ENCODE measurements at places on chromosomes 16 and 17.

- no peak for DNase-seq
These were observed 33.8 kb downstream of the MPRIP start for GRCh38 chr17:17076066-17076465.

- no peak for DNase-seq
These were observed 223.5 kb upstream of the CACNG5 start for GRCh38 chr17:66611397-66611796.

DNA sequence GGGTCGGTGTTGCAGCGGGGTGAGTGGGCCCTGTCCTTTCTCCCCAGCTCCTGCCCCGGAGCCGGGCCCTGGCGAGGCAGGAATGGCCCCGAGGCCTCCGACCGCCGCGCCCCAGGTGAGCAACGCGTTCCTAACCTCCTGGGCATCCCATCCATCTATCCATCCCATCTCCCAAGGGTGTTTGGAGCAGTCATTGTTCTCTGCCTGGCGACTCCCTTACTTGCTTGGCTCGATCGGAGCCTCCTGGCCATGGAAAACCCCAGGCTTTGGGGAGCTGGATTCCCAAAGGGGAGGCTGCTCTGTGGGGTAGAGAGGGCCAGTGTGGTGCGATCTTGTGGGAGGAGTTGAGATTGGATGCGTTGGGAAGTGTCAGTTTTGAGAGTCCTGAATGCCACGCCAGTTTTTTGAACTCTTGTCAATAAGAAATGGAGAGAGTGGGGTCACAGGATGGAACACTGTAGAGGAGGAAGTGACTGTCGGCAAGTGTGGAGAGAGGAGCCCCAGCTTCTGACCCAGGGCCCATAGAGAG is 684 bp downstream of the ZFP90 start:
- no peak for DNase-seq

DNA sequence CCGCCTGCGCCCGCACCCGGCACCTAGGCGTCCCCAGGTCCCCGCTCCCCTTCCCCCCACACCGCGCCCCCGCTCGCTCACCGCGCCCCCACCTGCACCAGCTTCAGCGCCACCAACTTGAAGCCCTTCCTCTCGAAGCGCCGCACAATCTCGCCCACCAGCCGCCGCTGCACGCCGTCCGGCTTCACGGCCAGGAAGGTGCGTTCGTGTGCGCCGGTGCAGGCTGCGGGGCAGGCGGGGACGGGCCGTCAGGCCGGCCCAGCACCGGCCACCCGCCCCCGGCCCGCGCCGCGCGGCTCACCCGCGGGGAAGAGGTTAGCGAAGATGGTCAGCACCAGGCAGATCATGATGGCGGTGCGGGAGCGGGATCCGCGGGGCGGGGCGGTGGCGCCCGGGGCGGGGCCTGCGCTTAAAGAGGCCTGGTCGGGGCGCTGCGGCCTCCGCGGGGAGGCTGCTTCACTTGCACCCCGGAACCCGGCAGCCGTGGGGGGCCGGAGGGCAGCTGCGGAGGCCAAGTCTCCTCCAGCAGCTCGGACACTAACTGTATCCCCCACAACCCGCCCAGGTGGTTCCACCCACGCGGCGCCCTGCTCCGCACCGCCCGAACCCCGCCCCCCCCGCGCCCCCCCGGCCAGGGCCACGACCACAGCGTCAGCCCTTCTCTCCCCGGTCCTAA is at the start of gene NME3:
TSS of gene NME3 (minus strand) at position 356 of the 676 bp plus-strand sequence. CDS start at position 347, 9 bp downstream.
- peak; percentile 84 for DNase-seq

- DNase-seq, result no peak
These were observed 30.0 kb upstream of the PRSS54 start for GRCh38 chr16:58324792-58325191.

GRCh38 chr17:68431661-68432071 is 25.6 kb downstream of the WIPI1 start:
- peak; percentile 31 for DNase-seq

- no peak for DNase-seq
These were observed 4.3 kb downstream of the SLC16A3 start for GRCh38 chr17:82232876-82233785.

- no peak for DNase-seq
These were observed 5.3 kb upstream of the HAS3 start for GRCh38 chr16:69100071-69100691.

GRCh38 chr17:65820811-65821210 is 259.4 kb upstream of the AXIN2 start:
- DNase-seq, result no peak

- peak; percentile 84 for DNase-seq
These were observed 1.7 kb downstream of the HEXIM1 start for GRCh38 chr17:45149669-45150664.

GRCh38 chr17:40490289-40490853 is 11.1 kb downstream of the TNS4 start:
- DNase-seq, result peak; percentile 12

DNA sequence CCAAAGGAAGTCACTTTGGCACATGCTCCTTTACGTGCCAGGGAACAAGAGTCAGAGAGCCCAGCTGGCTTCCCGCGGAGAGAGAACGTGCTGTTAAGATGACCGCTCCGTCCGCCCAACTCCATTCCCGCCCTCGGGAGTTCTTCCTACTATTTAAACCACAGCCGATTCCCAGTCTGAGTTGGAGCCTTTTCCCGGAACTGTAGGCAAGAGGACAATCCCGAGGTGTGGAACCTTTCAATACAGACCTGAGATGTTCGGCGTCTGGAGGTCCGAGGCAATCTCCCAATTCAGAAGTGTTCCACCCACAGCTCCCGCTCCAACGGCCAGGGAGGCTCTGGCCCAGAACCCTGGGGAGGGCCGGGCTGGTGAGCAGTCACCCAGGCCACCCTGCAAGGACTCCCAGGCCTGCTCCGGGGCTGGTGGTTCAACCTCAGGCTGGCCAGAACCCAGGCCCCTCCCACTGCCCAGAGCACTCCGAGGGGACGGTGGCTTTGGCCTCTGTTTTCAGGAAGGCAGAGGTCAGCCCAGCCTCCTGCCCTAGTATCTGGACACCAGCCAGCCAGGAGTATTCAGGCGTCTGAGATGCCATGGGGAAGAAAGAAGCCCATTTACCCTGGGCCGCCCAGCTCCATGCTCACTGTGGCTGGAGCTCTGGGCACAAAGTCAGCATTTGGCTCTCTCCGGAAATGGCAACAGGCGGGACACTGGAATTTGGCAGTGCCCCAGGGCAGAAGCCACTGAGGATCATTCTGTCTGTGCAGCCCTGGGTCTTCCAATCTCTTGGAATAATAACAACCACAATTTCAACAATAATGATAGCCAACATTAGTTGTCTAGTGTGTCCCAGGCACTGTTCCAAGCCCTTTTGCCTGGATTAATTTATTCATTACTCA is 21.4 kb downstream of the EMP2 start:
- no peak for DNase-seq

GRCh38 chr16:78478267-78478861 is 378.9 kb downstream of the WWOX start:
- DNase-seq, result no peak

- DNase-seq, result no peak
These were observed 390.7 kb downstream of the GRIN2A start for GRCh38 chr16:9791556-9791955.

DNA sequence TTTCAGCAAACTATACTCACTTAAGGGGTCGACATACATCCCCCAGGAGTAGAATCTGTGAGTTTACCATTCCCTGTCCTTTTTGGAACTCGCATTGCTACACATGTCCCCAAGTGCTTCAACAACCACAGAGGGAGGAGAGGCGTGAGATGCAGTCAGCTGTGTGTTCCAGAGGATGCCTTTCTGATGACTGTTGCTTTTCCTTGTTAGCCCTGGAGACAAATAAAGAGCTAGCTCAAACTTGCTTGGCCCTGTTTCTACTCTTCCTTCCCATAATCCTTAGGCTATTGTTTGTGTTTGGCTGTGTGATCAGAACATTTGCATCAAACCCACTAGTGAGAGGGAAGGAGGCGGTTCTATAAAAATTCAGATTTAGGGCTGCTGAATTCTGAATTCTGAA is 264.0 kb downstream of the ENGASE start:
- no peak for DNase-seq

- DNase-seq, result no peak
These were observed 10.4 kb downstream of the DCUN1D3 start for GRCh38 chr16:20889625-20890275.

GRCh38 chr16:68264128-68265077 is at the start of gene SLC7A6:
TSS of gene SLC7A6 (plus strand) at chr16:68264526. CDS start at chr16:68274727, 10,201 bp downstream.
- DNase-seq, result peak; percentile 91

- no peak for DNase-seq
These were observed 201.5 kb upstream of the CACNG5 start for GRCh38 chr17:66633317-66633965.

GRCh38 chr17:76431509-76431908 is 21.4 kb downstream of the UBE2O start:
- DNase-seq, result no peak

DNA sequence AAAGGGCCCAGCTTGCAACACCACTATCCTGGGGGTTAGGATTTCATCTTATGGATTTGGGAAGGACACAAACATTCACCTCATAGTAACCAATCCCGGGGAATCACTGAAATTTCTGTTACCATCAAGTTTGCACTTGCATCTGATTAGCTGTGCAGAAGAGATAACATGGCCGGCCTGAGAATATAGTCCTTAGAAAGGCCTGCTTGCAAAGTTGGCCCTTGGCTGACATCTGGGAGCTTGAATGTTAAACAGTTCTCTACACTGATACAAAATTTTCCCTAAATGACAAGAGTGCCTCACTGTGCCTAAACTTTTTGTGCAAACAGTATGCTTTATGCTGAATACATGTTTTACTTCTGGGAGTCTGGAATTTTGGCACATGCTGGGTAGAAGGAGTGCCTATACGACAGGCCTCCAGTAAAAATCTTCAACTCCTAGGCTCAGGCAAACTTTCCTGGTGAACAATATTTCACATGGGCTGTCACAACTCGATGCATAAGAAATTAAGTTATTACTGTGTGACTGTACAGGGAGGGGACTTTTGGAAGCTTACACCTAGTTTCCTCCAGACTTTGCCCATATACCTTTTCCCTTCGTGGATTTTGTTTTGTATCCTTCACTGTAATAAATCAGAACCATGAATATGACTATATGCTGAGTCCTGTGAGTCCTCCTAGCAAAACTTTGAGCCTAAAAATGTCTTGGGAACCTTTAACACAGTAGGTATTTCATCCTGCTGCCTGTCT is 31.3 kb downstream of the TBC1D3B start:
- DNase-seq, result no peak

- DNase-seq, result no peak
These were observed 30.1 kb downstream of the DNAH2 start for GRCh38 chr17:7747635-7748071.

DNA sequence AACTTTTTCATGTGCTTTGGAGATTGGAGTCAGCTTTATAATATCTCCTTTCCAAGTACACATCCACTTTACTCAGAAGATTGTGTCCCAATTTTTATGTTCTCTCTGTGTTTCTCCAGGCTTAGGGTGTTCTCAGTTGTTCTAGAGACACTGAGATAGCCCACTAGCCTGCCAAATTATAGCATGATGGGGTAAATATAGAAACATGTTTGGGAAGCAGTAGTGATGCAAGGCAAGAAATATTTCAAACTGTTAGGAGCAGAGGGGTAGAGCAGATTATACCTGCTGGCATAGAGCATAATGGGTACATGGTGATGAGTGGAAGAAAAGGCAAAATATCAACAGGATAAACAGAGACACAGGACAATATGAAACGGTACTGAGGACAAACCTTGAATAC is 12.4 kb downstream of the SLFN11 start:
- DNase-seq, result no peak

GRCh38 chr16:87464691-87465300 is 28.0 kb downstream of the ZCCHC14 start:
- peak; percentile 68 for DNase-seq

DNA sequence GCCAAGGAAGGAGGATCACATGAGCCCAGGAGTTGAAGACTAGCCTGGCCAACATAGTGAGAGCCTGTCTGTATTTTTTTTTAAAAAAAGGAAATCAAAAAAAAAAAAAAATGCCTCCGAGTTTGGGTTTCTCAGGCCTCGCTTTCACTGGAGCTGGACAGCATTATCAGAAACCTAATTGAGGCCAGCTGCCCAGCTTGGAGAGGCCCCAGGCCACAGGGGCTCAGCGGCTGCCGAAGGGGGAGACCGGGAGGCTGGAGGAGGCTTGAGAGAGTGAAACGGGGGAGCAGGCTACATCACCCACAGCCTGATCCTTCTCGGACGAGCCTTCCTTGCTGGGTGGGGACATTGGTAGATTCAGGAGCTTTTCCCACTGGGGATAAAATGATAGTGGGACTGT is 5.1 kb downstream of the TTYH2 start:
- no peak for DNase-seq

DNA sequence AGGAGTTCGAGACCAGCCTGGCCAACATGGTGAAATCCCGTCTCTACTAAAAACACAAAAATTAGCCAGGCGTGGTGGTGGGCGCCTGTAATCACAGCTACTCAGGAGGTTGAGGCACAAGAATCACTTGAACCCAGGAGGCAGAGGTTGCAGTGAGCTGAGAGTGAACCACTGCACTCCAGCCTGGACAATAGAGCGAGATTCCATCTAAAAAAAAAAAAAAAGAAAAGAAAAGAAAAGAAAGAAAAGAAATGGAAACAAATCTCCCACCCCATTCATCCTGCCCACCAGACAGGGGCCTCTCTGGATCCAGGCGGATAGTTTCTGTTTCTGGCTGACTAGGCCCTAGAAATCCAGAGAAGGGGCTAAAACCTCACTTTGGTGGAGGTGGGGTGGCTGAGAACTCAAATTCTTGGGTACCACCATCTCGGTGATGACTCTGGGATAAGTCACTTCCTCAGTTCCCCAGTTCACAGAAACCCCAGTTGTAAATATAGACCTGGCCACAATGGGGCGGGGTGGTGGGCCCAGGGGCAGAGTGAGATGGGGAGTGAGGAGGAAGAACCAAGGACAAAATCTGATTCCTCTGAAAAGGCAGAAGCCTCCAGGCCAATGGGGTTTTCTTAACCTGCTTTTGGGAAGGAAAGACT is 22.2 kb downstream of the SOCS1 start:
- DNase-seq, result peak; percentile 25

GRCh38 chr17:8629371-8630226 is 926 bp downstream of the MYH10 start:
- peak; percentile 82 for DNase-seq

GRCh38 chr17:8791910-8792270 is 7.3 kb downstream of the MFSD6L start:
- no peak for DNase-seq

GRCh38 chr16:52466994-52467393 is 79.9 kb downstream of the TOX3 start:
- no peak for DNase-seq

- DNase-seq, result peak; percentile 6
These were observed 432.7 kb upstream of the ASIC2 start for GRCh38 chr17:33725675-33726271.

DNA sequence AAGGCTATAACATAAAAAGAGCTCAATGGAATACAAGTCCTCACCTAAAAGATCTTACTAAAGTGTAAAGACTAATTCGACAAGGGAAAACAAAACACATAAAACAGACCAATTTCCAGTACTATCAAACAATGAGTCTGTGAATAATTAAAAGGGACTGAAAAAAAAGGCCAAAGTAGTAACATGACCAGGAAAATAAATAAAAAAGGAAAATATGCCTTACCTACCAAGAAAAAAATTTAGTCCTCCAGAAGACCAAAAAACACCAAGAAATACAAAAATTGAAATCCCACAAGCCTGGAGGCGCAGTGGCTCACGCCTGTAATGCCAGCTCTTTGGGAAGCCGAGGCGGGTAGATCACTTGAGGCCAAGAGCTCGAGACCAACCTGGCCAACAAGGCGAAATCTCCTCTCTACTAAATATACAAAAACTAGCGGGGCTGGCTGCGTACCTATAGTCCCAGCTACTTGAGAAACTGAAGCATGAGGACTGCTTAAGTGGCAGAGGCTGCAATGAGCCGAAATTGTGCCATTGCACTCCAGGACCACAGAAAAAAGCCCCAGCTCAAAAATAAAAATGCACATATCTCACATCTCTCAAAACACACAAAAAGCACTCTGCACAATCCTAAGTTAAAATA is 60.8 kb downstream of the TEX14 start:
- peak; percentile 80 for DNase-seq
